ENCODE measurements at places on chromosomes 2 and 18. TPM values are rescaled to one million over a fixed set of nuclear protein-coding genes. Genes with fewer than 3 reads are reported as not detected.

CDK15 gene
- not detected for total RNA-seq

SEMA4F gene
- 2.7 TPM for total RNA-seq

PMAIP1 gene
- 52.8 TPM for total RNA-seq

MEP1B gene
- total RNA-seq = not detected

CCL20 gene
- not detected for total RNA-seq

IL36A gene
- total RNA-seq = not detected

PRKAG3 gene
- not detected for total RNA-seq

CMPK2 gene
- total RNA-seq = 26.6 TPM

TMEM131 gene
- 20.9 TPM for total RNA-seq

SERPINB10 gene
- not detected for total RNA-seq

RASGRP3 gene
- 19.3 TPM for total RNA-seq

CLASP1 gene
- total RNA-seq = 102 TPM

AKAIN1 gene
- not detected for total RNA-seq

ERBB4 gene
- total RNA-seq = not detected

CHN1 gene
- total RNA-seq = 0.07 TPM

PTPRM gene
- not detected for total RNA-seq

FAM98A gene
- 15.3 TPM for total RNA-seq
